Peyer's patch (tissue), 4 donors: ENCODE measurements at places on chromosomes 7 and 10.

DNA sequence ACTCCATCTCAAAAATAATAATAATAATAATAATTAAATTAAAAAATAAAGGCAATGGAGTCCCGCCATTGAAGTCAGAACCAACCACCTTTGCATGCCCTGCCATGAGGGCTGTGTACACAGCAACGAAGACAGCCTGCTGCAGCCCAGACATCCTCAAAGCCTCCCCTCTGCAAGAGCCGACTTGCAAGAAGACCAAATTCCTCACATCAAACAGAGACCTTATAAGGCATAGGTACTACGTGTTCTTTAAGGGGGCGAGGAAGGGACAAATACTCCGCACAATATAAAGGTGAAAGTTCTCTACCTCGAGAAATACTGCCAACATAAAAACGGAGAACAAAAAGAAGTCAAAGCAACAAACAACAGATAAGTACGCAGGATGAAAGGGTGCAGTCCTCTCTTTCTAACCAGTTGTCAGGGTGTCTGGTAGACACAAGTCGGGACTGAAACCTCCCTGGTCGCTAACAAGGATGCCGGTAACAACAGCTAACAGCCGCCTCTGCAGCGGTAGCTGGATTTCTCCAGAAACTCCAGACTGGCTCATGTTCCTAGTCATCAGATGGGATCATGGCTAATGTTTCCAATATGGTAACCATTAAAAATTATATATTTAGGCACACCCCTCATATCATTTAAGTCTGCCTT, 23.6 kb downstream of the FGFR2 start:
- no peak for DNase-seq

DNA sequence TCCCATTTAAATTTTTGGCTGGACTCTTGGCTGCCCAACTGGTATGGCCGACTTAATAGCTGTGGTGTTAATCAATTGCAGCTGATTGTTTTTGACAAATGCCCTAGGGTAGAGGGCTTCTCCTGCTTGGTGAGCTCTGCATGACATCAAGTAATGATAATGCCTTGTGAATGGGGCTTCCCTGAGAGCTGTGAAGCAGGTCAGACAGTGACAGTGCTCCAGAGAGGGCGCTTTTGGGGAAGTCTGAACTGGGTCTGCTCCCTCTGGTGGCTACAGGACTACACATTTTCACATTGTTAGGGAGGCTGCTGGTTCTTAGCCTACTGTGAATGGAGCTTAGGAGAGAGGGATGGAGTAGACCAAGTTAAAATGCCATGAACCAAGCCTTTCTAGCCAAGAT, 98.8 kb downstream of the SDK1 start:
- DNase-seq = no peak

DNA sequence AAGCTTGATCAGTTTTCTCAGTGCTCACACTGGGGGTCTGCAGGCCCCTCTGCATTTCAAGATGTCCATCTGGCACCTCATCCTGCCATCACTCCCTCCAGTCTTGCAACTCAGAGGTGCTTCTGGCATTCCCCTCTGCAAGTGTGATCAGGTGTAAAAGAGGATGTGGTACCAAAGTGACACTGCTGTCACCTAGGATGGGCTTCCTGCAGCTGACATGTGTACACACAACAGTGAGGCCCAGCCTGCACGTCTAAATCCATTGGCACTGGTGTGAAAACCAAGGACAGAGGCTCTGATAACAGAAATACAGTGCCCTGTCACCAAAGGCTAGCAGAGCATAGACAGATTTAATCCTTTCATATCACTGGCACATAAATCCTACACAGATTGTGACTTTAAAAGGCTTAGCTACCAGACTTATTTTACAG, 162.5 kb upstream of the CELF2 start:
- DNase-seq = no peak

GRCh38 chr10:121532292-121532864, 65.9 kb downstream of the FGFR2 start:
- DNase-seq = no peak

DNA sequence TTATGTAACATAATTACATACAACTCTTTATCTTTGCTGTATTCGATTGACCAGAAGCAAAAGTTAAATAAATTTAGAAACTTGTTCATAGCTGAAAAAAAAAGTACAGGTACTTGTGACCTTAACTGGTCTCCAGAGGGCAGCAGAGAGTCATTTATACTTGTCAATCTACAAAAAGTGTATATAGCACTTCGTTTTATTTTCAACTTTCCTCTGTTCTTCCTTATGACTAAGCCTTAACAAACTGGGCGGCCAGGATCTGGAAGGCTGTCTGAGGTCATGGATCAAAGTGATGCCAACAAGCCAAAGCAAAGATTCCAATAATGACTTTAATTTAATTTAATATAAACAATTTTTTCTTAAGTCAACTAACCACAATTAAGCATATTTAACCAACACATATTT, 29.8 kb downstream of the C10orf67 start:
- peak; percentile 57 for DNase-seq
